ENCODE measurements at places on chromosomes 1 and 21.

- no peak for DNase-seq
These were observed 25.8 kb upstream of the MYCL start for GRCh38 chr1:39927538-39927937.

- no peak for DNase-seq
These were observed 3.1 kb upstream of the WNT3A start for GRCh38 chr1:228003461-228004330.

GRCh38 chr1:234897754-234898454 lies 230.7 kb downstream of the TOMM20 start:
- DNase-seq = no peak

DNA sequence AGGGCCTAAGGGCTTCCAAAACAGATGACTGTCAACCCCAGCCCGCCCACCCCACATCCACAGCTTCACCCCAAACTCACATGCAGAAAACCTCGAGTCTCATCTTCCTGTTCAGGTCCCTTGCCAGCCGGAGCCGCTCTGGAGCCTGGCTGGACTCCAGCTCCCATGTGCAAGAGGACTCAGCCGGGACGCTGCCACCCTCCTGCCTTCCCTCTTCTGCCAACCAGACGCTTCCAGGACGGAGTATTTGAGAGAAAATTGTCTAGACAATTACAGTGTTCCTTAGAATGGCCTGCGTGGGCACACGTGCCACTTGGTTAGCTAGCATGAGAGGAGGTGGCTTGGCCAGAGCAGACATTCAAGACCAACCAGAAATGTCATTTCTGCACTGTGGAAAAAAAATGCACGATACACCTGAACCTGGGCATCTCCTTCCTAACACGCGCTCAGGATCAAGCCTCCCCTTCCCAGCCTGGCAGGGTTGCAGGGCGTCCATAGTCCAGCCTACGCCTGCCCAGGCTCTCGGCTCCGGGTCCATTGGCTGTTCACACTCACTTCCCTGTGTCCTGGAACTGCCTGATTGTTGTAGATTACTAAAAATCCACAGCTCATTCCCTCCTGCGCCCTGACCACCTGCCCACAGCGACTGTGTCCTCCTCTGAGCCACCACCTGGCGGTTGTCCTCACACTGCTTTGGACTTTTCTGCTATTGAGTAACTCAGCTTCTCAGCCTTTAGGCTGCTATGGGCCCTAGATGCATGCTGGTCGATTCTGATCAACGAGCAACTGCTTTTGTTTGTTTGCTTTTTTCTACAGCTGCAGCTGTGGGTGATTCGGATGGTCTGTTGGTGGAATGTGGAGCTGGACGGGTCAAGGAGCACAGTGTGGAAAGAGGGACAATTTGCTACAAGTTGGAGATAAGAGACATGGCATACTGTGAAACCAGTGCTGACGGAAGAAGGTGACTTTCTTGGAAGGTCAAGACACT lies at the start of gene CLDN14:
Gene CLDN14, minus strand, starts transcription at position 708 of the 988 bp plus-strand sequence. CDS start 18,427 bp downstream, outside the sequence.
- DNase-seq = no peak

DNA sequence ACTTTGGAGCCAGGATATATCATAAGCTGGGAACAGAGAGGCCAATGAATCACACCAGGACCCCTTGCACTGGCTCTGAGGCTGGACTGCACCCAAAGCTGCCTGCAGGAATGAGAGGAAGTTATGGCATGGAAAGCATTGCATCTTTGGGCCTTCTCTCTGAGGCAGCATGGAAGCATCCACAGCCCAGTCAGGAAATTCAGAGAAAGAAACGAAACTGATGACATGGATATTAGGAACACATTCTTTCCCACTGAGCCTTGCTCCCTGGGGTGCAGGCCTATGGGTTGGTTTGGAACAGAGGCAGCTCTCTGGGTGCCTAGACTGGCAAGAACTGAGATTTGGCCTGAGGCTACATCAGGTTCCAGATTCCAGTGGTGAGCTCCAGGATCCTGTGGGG lies 98.6 kb downstream of the NGF start:
- DNase-seq = no peak

GRCh38 chr21:20644552-20644951 lies 353.7 kb upstream of the NCAM2 start:
- DNase-seq = no peak

DNA sequence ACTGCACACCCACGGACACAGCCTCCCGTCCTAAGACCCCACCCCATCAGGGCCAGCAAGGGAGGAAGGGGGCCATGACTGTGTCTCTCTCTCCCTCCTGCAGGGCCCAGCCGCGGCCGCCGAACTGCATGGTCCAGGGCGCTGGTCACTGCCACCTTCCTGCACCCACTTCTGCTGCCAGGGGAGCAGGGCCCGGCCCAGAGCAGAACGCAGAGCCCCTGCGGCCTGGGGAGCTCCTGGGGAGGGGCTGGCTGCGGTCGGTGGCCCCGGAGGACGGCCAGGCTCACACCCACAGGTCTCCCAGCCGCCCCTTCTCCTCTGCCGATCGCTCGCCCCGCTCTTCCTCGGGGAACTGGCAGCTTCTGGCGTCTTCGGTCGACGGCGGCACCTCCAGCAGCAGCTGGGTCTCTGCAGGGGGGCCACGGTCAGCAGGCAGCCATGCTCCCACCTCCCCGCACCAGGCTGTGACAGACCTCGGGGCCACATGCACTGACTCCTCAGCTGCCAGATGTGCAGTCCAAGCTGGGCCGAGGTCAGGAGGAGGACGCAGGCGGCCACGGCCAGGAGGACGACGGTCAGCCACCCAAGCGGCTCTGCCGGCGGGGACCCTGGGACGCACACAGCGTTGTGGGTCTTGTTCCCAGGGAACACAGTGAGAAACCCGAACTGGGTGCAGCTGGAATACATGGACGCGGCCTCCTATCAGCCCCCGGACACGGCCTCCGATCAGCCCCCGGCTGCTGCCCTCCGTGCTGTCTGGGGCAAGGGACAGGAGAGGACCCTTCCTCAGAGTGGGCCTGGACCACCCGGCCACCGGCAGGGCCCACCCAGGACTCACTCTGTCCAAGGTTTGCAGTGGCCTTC lies 2.6 kb downstream of the TNFRSF18 start:
- DNase-seq = no peak

- no peak for DNase-seq
These were observed 42.3 kb downstream of the GNG4 start for GRCh38 chr1:235607284-235607683.

GRCh38 chr21:38984982-38985567 lies 179.3 kb downstream of the ETS2 start:
- DNase-seq = no peak

- DNase-seq = no peak
These were observed 60.0 kb upstream of the HMCN1 start for GRCh38 chr1:185674201-185674600.

DNA sequence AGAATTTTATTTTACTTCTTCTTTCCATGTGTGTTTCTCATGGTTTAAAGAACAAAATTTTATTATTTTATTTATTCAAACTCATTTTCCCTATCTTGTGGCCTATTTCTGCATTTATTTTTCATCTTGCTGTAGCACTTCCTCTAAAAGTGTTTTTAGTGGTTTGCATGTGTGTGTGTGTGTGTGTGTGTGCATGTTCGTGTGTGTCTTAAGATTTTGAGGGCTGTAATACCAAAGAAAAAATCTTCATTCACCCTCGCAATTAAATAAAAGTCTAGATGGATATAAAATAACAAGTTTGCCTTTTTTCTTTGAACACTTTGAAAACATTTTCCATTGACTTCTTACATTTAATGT lies 24.6 kb upstream of the FCRL3 start:
- no peak for DNase-seq

DNA sequence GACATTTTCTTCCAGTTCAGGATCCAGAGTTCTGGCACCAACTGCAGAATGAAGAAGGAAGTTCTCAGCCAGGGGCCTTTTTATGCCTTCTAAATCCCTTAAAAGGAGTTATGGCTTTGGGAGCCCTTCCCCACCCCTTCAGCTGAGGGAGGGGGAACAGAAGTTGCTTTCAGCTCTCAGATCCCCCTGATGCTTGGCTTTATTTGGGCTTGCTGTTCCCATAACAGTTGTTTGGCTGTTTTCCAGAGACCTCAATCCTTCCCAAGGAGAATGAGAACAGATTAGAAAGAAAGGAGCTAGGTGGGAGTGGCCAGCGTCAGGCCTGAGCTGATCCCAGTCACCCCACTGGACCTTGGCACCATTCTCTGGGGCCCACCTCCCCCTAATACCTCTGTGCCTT lies at the start of gene RPE65:
Gene RPE65, minus strand, starts transcription at position 54 of the 400 bp plus-strand sequence. Its CDS starts 49 bp downstream, at position 5.
- no peak for DNase-seq

- DNase-seq = no peak
These were observed 64.6 kb upstream of the TARBP1 start for GRCh38 chr1:234543442-234544086.

- no peak for DNase-seq
These were observed 147.5 kb downstream of the CASZ1 start for GRCh38 chr1:10648689-10649516.

- no peak for DNase-seq
These were observed 96.2 kb upstream of the SIM2 start for GRCh38 chr21:36602735-36603134.

GRCh38 chr1:247204177-247204647 lies 32.4 kb upstream of the ZNF124 start:
- DNase-seq = no peak

DNA sequence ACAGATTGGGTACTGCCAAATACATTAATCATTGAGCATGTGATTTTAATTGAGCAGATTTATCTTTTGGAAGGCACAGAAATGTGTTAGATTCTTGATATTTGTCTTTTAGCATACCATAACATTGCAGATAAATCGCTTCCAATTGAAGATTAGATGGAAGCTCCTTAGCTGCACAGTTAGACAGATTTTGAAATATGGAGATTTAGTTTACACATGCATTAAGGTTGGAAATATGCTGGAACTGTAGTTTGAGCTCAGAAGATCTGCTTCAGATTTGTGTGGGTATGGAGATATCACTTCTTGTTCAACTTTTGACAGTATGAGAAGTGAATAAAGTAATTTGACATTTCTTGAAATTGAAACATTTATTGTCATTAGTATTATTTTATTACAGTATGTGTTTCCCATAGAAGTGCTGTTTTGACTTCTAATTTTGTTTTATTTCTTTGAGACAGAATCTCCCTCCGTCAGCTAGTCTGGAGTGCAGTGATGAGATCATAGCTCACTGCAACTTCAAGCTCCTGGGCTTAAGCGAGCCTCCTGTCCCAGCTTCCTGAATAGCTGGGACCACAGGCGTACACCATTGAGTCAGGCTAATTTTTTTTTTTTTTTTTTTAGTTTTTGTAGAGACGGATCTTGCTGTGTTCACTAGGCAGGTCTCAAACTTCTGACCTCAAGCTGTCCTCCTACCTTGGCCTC lies 29.1 kb downstream of the THRAP3 start:
- DNase-seq = no peak

DNA sequence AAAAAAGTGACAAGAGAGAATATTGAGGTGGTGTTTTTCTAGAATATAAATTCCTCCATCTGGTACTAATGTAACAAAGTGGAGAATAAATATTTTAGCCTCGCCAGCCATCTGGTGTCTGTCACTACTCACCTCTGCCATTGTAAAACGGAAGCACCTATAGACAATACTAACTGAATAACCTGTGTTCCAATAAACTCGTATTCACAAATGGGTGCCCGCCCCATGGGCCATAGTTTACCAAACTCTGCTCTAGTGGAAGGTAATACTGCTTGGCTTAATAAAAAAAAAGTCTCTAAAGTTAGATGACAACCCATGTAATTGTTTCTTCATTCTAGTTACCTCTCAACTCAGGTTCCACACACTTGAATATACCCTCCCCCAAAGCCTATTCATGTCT lies 8.1 kb downstream of the MIS18A start:
- DNase-seq = no peak

- no peak for DNase-seq
These were observed 242.6 kb upstream of the C1orf105 start for GRCh38 chr1:172177849-172178248.

GRCh38 chr21:45618846-45619485 lies 24.6 kb upstream of the PCBP3 start:
- no peak for DNase-seq

DNA sequence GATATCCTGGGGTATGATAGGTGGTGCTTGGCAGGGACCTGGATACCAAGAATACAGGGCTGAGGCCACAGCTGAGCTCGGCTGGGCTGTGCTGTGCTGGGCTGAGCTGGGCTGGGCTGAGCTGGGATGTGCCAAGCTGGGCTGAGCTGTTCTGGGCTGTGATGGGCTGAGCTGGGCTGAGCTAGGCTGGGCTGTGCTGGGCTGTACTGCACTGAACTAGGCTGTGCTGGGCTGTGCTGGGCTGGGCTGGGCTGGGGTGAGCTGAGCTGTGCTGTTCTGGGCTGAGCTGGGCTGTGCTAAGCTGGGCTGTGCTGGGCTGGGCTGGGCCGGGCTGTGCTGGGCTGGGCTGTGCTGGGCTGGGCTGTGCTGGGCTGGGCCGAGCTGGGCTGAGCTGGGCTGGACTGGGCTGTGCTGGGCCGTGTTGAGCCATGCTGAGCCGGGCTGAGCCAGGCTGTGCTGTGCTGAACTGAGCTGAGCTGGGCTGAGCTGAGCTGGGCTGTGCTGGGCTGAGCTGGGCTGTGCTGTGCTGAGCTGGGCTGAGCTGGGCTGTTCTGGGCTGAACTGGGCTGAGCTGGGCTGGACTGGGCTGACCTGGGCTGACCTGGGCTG lies 94.7 kb upstream of the ACTRT2 start:
- DNase-seq = no peak

DNA sequence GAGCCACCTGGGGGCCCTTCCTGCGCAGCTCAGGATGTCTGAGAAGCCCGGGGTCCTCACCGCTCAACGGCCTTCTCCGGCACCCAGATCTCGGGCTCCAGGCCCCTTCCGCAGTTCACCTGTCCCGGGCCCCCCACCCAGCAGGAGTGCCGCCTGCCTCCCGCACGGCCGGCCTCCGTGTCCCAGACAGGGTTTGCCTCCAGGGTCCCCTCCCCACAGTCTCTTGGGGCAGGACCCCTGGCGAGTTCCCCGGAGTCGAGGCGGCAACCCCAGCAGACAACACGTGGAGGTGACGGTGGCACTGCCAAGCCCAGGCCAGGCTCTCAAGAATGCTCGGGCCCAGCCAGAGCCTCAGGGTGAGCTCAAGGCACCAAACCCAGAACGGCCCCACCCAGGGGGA lies 22.4 kb upstream of the TTLL10 start:
- DNase-seq = no peak

- no peak for DNase-seq
These were observed 815.6 kb downstream of the LTN1 start for GRCh38 chr21:28177124-28177523.

DNA sequence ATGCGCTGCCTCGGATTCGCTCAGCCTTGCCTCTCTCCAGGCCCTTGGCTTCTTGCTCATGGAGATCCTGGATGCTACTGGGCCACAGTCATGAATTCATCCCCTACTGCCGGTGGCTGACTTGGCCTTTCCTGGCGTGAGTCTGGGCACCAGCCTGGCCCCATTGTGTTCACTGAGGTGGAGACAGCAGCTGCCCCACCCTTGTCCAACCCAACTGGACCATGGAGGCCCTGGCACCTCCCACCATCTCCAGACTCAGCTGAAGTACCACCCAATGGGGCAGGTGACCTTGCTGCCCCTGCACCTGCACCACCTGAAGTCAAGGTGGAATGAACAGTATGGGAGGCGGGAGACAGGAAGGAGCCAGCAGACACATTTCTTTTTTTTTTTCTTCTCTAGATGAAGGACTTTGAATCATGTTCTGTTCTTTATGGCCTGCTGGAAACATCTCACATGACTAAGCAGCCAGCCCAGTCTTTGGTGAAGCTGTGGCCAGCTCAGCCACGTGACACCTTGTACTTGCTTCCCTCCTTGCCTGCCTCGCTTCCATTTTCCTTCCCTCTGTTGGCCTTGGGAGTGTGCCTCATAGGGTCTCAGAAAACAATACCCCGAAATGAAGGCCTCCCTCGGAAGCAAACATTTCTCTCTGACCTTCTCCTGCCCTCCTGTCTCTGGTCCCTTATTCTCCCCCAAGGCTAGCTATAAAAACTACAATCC lies 3.8 kb upstream of the SLC30A2 start:
- no peak for DNase-seq

- no peak for DNase-seq
These were observed 272.3 kb upstream of the C1orf105 start for GRCh38 chr1:172148213-172148612.
